ENCODE measurements at places on chromosomes 7 and 10.

DNA sequence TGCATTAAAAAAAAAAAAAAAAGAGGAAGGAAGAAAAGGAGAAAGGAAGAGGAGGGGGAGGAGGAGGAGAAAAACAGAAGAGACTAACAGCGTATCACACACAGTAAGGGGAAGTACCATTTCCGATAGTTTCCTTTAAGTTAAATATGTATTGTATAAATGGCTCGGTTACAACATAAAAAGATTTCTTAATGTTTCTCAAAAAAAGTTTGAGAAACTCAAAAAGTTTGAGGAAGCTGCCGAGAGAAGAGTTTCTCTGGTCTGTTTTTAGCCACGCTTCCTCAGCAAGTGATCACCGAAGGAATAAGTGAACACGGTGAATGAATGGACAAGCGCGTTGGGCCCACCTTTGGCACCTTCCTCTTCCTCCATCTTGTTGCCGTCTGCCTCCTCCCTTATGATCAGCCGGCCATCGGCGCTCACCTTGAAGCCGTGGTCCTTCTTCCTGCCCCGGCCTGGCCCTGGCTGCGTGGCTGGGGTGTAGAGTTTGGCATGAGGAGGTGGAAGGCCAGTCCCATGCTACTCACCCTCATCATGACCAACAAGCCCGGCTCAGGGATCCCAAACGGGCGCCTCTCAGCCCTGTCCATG lies 31.3 kb upstream of the FRAT2 start:
- DNase-seq: no peak

- no peak for DNase-seq
Measured at GRCh38 chr7:158646766-158647474, 57.7 kb downstream of the NCAPG2 start.

- no peak for DNase-seq
Measured at GRCh38 chr7:113120647-113121046, 2.3 kb upstream of the SMIM30 start.

GRCh38 chr10:117294039-117294645 lies 53.2 kb downstream of the SLC18A2 start:
- no peak for DNase-seq

- no peak for DNase-seq
Measured at GRCh38 chr10:75137533-75138438, 26.3 kb downstream of the SAMD8 start.

DNA sequence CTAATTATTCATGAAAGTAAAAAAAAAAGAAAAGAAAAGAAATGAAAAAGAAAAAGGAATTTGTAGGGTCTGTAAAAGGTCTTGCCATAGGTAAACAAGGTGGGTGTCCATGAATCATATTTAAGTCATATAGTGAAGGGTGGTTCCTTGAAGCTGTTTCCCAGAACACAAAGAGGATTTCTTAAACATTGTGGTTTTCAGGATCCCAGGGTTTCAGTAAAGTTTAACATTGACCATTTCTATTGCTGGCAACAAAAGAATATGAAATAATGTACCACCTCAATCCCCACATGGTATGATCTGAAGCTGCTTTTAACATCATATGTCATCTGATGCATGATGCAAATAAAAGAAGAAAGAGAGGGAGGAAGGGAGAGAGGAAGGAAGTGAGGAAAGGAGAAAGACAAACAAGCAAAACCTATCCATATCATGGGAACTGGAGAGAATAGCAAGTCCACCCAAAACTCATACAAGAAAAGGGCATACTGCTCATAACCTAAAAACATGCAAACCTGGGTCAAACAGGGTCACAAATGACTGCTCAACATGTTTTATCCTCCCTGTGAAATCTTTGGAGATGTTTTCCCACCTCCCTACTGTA lies 663.5 kb downstream of the SORCS1 start:
- no peak for DNase-seq

DNA sequence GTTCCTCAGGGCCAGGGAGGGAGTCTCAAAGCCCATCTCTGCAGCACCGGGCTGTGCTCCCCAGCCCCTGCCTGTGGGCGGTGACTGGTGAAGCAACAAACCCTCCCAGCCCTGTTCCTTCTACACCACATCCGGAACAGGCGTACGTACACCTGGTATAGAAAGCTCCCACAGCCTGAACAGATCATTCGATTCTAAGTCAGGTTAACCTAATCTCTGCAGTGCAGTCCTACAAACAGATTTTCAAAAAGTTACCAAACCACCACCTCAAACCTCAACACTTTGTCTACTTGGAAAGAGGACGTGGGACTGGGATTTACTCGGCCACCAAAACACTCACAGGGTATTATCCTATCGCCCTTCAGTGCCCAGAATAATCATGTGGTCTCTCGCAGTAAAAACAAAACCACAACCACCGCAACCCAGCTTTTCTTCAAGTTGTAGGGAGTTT lies 238.4 kb downstream of the DIP2C start:
- no peak for DNase-seq

DNA sequence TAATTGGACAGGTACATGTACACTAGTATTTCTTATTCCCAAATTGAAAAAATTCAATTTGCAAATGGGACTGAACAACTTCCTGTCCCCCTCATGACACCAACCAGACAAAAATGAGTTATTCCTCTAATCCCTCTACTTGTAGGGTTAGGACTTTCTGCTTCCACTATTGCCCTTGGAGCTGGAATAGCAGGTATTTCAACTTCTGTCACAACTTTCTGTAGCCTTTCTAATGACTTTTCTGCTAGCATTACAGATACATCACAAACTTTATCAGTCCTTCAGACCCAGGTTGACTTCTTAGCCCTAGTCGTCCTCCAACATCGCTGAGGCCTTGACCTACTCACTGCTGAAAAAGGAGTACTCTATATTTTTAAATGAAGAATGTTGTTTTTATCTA lies 6.4 kb downstream of the CYP3A7 start:
- DNase-seq: no peak

DNA sequence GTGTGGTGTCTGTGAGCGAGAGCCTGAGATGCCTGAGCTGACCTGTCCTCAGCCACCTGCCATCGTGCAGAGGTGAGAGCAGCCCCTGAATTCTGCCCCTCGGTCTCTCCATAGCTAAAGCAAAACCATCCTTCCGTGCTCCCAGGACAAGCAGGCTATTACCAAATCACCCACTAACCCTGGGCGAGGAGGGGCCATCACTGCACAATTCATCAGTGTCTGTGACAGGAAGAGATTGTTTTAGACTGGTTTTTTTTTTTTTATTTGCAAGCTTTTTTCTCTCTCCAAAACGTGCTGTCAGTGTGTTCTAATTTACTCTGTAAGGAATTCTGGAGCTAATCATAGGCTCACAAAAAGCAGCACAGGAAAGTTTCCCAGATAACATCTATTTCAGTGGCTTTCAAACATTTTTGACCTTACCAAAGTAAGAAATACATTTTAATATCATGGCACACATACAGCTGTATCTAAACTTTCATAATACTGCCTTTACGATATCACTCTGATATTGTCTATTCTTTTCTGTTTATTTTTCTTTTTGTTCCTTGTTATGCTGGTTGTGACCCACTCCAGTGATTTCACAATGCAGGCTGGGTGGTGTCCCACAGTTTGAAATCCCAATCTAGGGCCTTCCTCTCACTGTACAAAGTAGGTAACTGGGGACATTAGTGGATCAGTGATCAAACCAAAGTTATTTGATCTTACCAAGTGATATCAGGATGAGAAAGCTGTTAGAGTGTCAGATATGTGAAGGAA lies 62.8 kb downstream of the EGFR start:
- no peak for DNase-seq

All from left ventricle myocardium superior (tissue), 1 donor.